ENCODE measurements at places on chromosomes 16 and 17. TPM values are rescaled to one million over a fixed set of nuclear protein-coding genes. Genes with fewer than 3 reads are reported as not detected.

The HSD17B2 gene
- total RNA-seq = 0.46 TPM

The KRT31 gene
- 0.23 TPM for total RNA-seq

The KRT27 gene
- not detected for total RNA-seq

The COG8 gene
- total RNA-seq = 43.6 TPM

The NDUFAB1 gene
- total RNA-seq = 119 TPM

Measured in diencephalon (tissue), 1 donor.